Esophagus squamous epithelium (tissue), 5 donors: ENCODE measurements at places on chromosomes 4 and X.

GRCh38 chrX:93259029-93259428, 414.3 kb downstream of the NAP1L3 start:
- DNase-seq, result no peak

GRCh38 chrX:72685018-72685417, 29.1 kb downstream of the PHKA1 start:
- DNase-seq, result no peak

GRCh38 chrX:21989384-21989783, 42.7 kb upstream of the PHEX start:
- DNase-seq, result no peak

DNA sequence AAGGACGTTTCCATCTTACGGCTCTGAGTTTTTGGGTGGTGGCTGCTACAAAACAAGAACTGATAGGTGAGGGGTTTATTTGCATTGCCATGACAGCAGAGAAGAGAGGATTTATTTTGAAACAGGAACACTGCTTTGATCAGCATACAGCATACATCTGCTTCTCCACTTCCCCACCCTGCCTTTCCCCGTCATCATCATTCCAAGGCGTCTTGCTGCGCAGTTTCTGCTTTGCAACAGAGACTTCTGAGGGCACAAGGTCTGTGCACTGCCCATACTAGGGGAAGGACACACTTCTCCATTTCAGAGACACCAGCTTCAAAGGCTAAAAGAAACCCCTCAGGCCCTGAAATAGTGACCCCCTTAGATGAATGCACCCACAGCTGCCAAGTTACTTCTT, 19.1 kb downstream of the STARD8 start:
- DNase-seq, result no peak

DNA sequence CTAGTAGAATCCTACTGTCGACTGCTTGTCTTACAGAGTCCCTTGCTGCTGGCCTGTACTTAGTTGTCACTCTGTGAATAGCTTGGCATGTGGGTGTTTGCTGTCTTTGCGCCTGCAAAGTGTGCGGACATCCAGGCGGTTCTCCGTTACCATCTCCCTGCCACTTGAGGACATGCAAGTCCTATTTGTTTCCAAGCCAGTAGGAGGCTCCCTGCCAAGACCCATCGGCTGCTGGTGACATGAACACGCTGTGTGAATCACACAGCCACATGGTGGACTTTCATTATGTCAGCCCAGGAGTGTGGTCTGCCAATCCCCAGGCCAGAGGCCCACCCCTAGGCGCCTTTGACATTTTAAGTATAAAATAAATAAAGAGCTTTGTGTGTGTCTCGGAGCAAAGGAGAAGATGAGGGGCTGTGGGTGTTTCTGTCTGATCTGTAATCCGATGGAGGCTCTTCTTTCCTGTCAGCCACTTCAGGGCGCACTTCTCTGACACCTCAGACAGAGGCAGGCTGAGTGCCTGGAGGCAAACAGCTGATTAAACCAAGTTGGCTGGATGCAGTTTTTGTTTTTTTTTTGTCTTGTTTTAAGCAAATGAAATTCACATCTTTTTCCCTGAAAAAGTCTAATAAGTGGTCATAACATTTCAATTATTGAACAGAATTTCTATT, 51.5 kb downstream of the ALPK1 start:
- DNase-seq, result no peak

DNA sequence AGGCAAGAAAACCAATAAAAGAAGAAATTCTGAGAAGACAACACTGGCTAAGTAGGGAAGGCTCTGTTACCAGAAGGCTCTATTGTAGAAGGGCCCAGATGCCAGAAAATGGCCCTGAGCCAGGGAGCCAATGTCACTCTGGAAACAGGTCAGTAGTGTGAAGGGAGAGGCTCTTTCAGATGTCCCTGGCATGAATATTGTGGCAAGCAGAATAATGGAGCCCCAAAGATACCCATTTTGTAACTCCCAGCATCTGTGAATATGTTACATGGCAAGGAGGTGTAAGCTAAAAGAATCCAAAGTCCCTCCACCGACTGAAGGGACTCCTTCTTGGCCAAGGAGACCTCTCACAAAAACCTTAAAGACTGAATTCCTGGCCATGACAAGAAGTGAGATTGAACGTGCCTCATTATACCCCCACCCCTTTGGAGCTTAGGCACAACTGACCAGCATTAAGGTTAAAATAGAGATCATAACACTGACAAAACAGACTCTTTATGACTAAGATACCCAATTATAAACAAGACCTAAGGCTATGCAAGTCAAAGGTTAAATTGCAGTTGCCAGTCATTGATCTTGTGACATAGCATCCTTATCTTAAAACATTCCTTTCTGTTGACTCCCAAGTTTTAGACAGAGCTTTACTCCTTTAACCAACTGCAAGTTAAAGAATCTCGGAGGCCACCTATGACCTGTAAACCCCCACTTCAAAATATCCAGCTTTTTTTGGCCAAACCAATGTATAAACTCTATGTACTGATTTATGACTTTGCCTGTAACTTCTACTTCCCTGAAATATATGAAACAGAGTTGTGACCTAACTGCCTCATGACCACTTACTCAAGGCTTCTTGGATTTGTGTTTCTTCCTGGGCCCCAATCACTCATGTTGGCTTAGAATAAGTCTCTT, 42.2 kb upstream of the SMIM10 start:
- no peak for DNase-seq

DNA sequence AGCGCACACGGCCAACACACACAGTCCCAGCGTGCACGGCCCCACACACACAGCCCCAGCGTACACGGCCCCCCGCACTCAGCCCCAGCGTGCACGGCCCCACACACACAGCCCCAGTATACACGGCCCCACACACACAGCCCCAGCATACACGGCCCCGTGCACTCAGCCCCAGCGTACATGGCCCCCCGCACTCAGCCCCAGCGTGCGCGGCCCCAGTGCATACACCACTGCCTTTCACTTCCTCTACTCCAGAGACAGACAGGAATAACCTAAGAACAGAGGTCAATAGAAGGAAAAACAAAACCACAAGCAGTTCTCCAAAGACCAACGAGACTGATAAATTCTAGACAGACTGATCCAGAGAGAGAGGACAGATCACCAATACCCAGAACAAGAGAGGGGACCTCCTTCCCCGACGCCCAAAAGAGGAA, 17.1 kb downstream of the GAK start:
- no peak for DNase-seq

GRCh38 chr4:38621028-38621684, 42.8 kb upstream of the KLF3 start:
- DNase-seq, result no peak

DNA sequence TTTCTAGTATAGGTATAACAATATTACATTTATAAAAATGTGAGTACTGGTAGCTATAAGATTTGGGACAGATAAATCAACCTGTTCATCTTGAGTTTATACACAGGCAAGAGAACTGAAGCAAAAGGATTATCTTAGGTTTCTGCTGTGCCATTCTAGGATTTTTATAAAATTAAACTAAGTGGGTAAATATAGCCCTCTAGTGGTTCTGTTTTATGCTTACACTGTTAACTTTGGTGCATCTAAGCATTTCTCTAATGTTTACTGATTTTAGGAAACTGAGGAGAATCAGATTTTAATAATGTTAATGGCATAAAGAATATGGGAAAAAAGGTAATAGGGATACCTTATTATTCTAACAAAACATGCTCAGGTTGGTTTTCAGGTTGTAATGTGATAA, 1.1 kb upstream of the RRH start:
- no peak for DNase-seq

DNA sequence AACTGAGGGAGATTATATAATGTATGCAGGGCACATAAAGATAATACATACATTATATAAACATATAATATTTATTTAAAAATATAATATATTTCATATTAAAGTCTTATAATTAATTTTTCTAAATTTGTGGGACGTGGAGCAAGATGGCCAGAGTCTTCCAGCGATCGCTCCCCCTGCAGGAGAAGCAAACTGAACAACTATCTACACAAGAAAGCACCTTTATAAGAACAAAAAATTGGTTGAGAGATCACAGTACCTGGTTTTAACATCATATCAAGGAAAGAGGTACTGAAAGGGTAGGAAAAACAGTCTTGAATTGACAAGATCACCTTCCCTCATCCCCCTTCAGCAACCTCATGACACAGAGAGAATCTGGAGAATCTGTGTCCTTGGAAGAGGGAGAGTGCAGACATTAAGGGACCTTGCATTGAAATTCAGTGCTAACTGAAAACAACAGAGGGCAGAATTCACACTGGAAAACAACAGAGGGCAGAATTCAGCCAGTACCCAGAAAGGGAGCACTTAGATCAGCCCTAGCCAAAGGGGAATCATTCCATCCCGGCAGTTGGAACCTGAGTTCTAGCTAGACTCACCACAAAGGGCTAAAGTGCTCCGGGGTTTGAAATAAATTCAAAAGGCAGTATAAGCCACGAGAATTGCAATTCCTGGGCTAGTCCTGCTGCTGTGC, 262.5 kb upstream of the NDST3 start:
- DNase-seq, result no peak

GRCh38 chrX:72467135-72467534, 105.5 kb downstream of the HDAC8 start:
- DNase-seq, result no peak

GRCh38 chr4:57314636-57315035, 204.5 kb upstream of the IGFBP7 start:
- no peak for DNase-seq

DNA sequence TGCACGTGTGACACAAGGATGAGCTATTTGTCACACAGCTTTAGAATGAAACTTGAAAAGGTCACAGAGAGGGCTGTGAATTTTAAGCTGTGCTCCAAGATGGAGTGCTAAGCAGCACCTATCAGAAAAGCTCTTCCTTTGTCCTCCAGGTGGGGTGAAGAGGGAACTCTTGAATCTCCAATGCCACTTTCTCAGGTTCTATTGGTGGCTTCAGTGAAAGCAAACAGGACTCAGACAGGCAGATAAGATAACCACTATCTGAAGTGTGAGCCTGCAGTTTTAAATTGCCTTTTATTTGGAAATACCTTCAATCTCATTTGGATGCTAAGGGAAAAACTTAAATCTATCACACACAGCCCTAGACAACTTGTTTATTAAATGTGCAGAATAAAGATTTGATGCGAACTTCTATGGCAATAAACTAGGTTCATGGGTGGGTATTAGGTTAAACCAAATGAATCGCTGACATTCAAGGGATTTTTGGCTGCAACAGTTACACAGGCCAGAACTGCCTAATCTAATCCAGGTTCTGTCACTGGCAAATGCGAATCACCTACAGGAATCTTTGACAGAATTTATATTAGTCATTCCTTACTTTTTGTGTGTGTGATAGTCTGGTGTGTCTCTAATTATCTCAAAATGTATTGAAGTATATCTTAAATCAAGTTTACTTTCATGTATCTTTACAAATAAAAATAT, 13.6 kb upstream of the PDGFRA start:
- DNase-seq, result no peak

DNA sequence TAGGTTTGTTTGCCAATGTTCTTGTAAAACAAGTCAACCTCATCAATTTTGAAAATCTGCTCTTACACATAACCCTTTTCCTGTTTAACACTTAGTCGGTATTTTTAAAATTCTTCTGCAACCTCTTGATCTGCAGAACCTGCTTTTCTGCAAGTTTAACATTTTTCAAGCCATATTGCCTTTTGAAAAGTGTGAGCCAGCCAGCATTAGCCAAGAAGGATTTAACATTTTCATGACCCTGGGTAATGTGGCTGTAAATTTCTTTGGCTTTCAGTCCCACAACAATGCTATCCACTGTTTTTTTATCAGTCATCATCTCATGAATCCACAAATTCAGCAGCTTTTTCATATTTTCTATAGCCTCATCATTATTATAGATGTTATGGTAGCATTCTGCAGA, 956.5 kb downstream of the FAT4 start:
- no peak for DNase-seq

DNA sequence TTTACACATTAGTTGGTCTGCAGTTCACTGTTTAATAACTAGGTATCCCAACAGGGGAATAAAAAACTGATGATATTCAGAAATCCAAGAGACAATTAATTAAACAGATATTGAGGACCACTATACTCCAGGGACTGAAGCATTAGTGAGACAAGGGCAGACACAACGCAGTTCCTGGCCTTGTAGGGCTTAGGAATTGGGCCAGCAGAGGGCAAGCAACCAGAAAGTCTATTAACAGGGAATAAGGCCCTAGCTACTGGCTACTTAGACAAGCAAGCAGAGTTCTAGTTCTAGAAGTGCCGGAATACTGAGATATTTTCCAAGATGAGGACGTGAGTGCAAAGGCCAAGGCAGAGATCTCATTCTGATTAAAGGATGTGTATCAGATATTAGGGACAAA, 58.6 kb upstream of the ADGRA3 start:
- DNase-seq, result no peak

DNA sequence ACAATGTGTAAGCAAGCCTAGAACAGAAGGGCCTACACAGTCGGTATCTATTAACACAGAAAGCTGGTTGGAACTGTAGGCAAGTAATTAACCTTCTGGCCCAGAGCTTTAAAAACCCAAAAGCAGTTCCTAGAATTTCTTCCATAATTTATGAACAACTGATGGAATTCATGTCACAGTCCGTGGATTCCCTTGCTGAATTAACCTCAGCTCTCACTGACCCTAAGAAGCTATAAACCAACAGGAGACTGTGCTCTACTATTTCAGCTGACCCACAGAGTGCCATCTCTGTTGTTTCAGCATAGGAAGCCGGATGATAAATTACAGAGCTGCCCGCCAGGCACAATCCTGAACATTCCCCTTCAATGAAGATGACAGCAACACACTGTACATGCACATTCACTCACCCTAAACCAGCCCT, 157.3 kb downstream of the PRDM5 start:
- no peak for DNase-seq

GRCh38 chr4:38202242-38202641, 242.0 kb downstream of the PTTG2 start:
- no peak for DNase-seq

GRCh38 chrX:41033299-41033698, 51.9 kb upstream of the USP9X start:
- no peak for DNase-seq

DNA sequence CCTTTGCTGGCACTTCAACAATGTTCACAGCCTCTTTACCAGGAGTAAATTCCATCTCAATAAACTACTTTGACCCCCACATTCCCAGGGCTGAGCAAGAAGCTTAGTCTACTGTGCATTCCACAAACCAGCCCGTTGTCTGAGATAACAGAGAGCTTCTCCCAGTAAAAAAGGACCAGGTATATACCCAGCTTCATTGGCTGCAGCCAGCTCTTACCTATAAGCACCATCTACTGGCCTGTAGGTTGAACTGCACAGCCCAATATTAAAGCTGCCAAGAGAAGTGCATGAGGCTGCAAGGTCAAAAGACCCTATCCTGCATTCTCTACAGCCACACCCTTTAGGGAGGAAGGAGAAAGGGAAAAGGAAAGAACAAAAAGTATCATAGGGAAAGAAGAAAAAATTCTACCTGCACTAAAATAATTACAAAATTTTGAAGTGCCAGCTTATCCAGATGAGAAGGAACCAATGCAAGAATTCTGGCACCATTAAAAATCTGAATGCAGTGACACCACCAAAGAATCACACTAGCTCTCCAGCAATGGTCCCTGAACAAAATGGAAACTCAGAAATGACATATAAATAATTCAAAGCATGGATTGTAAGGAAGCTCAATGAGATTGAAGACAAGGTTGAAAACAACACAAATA, 45.7 kb upstream of the INTU start:
- DNase-seq, result no peak
